ENCODE measurements at places on chromosomes 3 and 15.

DNA sequence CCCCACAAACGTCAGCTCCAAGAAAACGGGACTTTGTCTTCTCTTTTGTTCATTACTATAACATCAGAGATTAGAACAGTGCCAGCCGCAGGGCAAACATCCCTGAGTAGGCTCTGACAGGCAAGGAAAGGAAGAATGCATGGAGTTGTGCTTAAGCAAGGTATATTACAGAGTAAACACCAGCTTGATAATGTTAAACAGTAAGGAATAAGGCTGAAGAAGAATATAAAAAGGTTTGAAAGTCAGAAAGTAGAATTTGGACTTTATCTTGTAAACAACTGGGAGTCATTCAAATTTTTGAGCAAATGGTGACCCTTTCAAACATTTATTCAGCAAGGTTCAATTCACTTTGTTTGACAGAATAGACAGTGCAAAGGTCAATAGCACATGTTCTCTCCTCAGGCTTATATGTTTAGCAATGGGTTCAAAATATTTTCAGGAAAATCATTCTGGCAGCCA, 11.0 kb downstream of the GABPB1 start:
- no peak for DNase-seq

- no peak for DNase-seq
Measured at GRCh38 chr3:11155341-11156025, 1.2 kb downstream of the HRH1 start.

DNA sequence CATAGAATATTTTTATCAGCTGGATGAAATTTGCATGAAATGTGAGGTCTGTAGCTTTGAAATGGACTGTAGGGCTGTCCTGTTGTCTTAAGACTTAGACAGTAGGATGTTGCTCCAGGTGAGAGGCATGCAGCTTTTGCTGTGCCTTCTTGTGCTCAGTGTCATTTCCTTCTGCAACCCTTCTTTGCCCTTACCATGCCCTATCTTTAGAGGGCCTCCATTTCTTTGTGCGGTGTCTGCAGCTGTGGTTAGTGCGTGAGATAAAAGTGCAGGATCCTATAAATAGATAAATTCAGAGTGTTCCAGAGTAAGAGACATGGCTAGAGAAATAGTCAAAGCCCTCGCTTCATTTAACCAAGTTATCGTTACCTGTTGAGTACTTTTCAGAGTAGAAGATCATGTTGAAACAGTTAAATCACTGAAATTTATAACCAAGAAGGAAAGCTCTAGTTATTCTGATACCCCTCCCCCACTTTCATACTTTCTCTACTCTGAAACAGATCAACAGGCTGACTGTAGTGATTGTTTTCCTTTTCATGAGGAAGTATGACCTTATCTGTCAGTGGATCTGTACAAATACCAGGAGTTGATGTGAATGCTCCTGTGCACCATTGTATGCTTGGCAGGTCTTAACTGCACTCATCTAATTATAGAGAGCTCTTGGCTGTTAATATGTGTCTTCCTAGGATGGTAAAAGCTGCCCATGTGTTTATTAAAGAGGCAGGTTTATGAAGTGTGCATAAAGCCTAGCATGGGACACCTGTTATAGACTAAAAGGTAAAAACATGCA, 18.2 kb downstream of the EIF3J start:
- no peak for DNase-seq

- peak; percentile 27 for DNase-seq
Measured at GRCh38 chr3:131782751-131783150, 252.1 kb downstream of the CPNE4 start.

DNA sequence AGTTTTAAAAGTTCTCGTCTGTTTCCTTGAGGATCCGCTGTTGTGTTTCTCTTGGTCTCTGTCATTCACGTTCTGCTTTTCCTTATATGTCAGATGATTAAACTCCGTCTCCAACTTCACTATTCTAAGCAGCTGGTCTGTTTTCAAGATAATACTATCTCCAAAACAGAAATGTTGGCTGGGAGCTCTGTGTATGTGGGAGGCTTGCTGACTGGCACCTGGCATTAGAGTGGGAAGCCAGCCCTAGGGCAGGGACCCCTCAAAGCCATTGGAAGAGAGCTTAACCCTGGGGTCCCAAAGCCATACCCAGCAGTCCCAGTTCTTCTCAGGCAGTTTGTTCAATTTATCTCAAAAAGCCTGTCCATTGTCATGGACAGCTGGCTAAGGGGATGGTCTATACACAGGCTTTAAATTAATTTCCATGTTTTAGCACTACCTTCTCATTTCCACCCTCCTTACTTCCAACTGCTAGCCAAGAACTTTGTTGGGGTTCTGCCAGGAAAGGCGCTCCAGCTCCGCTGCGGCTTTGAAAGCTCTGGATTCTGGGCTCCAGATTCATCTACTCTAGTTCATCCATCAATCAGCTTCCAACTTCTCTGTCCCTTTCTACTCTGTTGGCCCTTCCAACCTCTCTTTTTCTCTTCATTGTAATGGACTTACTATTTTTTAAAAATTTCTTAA, 9.2 kb downstream of the BTBD1 start:
- DNase-seq, result no peak
